ENCODE measurements at places on chromosomes 13 and 19.

DNA sequence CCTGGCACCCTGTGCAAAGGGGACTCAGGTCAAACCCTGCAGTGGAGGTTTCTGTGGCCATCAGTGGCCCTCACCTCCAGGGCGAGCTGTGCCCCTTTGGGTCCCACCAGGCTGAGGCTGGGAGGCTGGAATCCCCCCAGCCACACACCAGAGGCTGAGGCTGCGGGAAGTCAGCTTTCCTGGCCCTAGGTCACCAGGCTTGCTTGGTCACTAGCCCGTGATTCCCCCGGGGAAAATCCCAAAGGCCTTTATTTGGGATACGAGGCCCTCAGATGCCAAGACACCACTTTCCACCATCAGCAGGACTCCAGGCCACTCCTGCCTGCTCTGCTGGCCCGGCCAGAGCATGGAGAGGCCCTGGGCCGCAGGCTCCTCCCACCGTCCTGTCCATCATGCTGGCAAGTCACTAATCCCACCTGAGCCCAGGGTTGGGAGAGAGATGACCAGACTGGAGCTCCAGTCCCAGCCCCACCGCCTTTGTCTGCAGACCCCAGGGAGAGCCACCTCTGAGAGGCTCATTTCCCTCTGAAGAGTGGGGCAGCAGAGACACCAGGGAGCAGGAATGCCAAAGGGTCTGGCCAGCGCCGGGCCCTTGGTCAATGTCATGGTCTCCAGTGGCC lies 4.7 kb downstream of the NKPD1 start:
- H3K36me3 ChIP-seq: no peaks in the 10 kb centered on the region
- H3K4me1 ChIP-seq: peaks cover 21% of the 10 kb centered on the region
- no peak overlapping the region for H3K27ac ChIP-seq
- H3K27me3 ChIP-seq: peaks cover 53% of the 10 kb centered on the region

DNA sequence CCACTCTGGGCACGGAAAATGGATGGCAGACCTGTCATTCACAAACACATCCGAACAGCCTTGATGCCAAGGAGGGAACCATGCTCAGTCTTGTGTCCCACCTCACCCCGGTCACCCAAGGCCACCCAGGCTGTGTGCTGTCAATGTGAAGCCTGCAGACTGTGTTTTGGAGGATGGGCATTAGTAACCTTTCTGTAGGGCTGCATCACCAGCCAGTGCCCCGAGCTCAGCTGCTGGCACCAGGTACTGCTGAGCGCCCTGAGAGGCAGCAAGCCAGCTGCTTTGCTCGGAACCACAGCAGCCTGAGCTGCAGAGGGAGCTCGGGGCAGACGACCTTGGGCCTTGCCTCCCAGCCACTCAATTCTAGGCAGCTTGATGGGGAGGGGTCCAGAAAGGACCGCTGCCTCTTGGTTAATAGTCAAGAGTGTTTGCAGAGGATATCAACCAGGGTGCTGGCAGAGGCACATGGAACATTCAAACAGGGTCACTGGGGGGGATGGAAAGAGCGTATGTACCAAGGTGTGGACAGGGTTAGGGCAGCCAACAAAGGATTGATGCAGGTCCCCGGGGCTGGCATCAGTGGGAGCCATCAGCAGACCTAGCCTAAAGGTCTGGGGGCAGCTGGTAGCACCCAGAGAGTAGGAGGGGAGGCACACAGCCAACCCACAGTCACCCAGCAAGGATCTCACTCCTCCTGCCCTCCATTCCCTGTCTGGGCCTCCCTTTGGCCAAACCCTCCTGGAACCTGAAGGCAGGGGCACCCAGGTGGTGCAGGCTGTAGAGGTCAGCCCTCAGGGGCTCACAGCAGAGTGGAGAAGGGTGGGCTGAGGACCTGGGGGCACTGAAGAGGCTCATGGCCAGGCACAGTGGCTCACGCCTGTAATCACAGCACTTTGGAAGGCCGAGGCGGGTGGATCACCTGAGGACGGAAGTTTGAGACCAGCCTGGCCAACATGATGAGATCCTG lies 8.1 kb downstream of the VSTM2B start:
- H3K27me3 ChIP-seq: peaks cover 91% of the 10 kb centered on the region
- no peaks in the 10 kb centered on the region for H3K36me3 ChIP-seq
- no peak overlapping the region for H3K4me3 ChIP-seq
- H3K4me1 ChIP-seq: peaks cover 7% of the 10 kb centered on the region

GRCh38 chr13:98401934-98402333 lies 175.0 kb downstream of the STK24 start:
- peaks cover 57% of the 10 kb centered on the region for H3K4me1 ChIP-seq
- H3K27me3 ChIP-seq: no peaks in the 10 kb centered on the region

DNA sequence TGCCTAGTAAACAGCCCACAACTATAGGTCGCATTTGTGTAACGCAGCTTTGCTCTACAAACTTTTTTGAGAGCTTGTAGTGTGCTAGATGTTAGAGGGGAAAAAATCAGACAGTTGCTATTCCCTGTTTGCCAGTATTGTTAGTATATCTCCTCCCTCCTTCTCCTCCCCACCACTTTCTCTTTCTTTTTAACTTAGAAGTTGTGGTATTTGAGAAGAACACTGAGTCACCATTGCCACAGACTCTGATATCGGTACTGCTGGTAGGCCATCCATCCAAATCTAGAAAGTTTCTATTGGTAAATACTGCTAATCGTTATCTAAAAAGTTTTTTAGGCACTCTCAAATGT lies 666 bp downstream of the POMP start:
- peak overlapping the region; percentile 95 for H3K27ac ChIP-seq
- no peak for DNase-seq
- peaks cover 45% of the 10 kb centered on the region for H3K4me1 ChIP-seq
- no peaks in the 10 kb centered on the region for H3K27me3 ChIP-seq
- peaks cover 3% of the 10 kb centered on the region for H3K36me3 ChIP-seq

DNA sequence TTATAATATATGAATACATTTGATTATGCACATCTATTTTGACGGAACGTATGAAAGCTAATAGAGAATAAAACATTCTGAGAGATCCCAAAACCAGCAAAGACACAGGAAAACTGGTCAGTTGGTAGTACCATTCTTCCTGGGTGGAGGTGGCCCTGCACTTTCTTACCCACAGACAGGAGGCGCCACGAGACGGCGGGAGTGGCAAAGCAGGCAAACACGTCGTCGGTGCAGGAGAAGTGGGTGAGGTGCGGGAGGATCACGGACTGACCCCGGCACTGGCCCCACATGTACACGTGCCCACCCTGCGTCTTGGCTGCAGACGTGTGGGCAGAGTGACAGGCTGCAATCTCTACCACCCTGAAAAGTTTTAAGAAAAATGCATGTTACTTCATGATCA lies 36.1 kb downstream of the RCBTB1 start:
- H3K4me3 ChIP-seq: no peak overlapping the region
- H3K27me3 ChIP-seq: no peaks in the 10 kb centered on the region
- no peak overlapping the region for H3K27ac ChIP-seq
- H3K4me1 ChIP-seq: peaks cover 3% of the 10 kb centered on the region
- DNase-seq: no peak
- peaks cover 37% of the 10 kb centered on the region for H3K36me3 ChIP-seq

DNA sequence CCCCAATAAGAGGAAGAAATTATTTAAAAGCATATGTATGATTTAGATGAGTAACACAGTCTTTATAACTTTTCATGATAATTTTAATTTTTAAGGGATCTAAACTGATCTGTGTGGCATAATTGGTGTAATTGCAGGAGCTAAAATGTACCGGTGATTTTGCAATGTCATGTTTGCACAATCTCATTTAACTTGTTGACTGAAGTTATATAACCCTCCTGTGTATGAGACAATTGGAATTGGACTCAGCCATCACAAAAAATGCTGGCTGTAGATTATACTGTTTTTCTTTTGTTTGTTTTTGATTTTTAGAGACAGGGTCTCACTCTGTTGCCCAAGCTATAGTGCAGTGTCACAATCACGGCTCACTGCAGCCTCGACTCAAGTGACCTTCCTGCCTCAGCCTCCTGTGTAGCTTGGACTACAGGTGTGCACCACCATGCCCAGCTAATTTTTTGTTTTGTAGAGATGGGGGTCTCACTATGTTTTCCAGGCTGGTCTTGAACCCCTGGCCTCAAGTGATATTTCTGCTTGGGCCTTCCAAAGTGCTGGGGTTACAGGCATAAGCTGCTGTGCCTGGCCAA lies 26.1 kb downstream of the FGF9 start:
- H3K4me1 ChIP-seq: peaks cover 2% of the 10 kb centered on the region
- DNase-seq: no peak
- H3K4me3 ChIP-seq: no peak overlapping the region

- H3K36me3 ChIP-seq: no peaks in the 10 kb centered on the region
- no peak for DNase-seq
- H3K4me1 ChIP-seq: peaks cover 6% of the 10 kb centered on the region
- H3K4me3 ChIP-seq: no peak overlapping the region
Measured at GRCh38 chr19:35088131-35088913, 27.3 kb upstream of the FXYD3 start.

DNA sequence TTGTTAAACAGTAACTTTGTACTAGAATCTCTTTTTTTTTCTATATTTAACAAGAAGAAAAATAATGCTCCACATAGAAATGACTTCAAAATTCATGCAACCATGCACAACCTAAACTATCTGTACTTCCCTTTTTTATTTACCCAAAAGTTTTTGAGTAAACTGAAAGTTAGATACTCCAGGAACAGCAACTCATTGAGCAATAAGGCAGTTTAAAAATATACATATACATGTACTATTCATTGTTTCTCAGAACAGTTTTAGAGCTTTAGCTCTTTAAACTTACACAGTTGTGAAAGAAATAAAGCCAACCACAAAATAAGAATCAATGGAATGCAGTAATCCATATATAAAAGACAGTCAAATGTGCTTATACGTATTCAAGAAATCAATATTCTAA lies 39.2 kb downstream of the MTMR6 start:
- H3K4me3 ChIP-seq: no peak overlapping the region
- no peak for DNase-seq
- H3K36me3 ChIP-seq: peaks cover 21% of the 10 kb centered on the region
- H3K27me3 ChIP-seq: no peaks in the 10 kb centered on the region
- H3K27ac ChIP-seq: no peak overlapping the region

DNA sequence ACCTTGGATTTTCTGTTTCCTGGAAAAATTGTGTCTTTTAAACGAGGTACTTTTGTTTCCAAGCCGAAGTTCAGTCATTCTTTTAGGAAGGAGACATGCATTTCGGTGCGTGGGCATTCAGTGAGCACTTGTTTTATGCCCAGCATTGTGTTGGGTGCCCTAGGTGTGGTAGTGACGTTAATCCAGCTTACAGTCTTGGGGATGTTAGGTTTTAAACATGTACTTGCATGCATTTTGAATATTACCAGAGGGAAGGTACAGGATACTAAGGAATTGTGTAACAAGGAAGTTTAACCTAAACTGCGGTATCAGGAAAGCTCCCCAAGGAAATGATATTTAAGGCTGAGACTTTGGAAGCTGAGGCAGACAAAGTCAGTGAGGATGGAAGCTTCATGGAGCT lies 66.3 kb downstream of the ARHGAP35 start:
- peaks cover 40% of the 10 kb centered on the region for H3K4me1 ChIP-seq
- no peak for DNase-seq
- H3K27me3 ChIP-seq: no peaks in the 10 kb centered on the region
- peak overlapping the region; percentile 26 for H3K27ac ChIP-seq

DNA sequence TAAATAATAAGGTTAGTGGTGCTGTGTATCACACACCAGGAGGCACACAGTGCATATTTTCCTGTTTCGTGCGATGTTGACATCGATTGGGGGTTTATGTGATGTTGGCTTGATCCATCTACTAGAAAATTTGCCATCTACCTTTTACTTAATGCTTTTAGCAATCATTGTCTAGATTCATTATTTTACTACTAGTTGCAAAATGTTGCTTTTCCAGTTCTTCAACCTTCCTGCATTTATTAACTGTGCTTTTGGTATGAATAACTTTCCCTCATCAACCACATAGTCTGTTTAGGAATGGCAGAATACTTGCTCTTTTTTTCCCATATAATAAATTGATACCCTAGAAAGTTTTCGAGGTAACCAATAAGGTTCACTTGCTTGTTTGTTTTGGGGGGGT lies 17.5 kb downstream of the C13orf42 start:
- no peak overlapping the region for H3K4me3 ChIP-seq
- H3K4me1 ChIP-seq: peaks cover 9% of the 10 kb centered on the region
- peaks cover 2% of the 10 kb centered on the region for H3K27me3 ChIP-seq
- peak overlapping the region; percentile 33 for H3K27ac ChIP-seq

- H3K27me3 ChIP-seq: peaks cover 6% of the 10 kb centered on the region
- no peaks in the 10 kb centered on the region for H3K4me1 ChIP-seq
- no peaks in the 10 kb centered on the region for H3K36me3 ChIP-seq
- no peak overlapping the region for H3K27ac ChIP-seq
Measured at GRCh38 chr19:29927944-29928625, 14.0 kb upstream of the URI1 start.

DNA sequence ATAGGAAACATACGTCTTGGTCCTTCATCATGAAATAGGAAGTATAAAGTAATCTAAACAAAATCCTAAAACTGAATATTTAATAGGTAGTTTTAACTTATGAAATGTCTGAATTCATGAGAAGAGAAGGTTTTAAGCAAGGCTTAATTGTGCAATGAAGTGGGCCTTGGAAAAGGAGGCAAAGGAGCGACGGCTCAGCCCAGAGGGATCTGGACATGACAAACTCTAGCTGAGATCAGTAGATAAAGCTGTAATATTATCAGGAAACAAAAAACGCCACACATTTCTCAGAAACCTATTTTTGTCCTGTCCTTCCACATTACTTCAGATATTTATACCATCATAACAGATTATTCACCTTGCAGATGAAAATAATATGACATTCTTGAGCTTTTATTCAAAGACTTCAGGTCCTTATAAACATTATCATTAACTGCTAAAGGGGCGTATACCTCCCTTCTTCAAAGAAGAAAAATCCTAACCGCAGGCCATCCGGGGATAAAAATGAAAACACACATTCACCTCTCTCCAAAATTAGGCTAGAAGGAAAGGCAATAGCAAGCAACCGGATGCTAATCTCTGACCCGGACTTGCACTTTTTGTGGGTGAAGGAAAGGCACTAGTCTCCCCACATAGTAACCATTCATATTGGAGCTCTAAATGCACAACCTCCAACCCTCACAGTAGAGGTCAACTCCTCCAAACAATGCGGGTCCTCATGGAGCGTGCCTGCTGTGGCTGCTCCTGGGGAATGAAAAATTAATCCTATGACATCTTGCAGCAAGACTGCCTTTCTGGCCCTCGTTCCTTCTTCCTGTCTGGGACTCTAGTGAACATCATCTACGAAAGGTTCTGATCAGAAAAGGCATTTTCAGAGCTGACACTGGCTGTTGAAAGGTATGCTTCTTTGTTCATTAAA lies 108.8 kb downstream of the TBC1D4 start:
- no peak for DNase-seq
- no peak overlapping the region for H3K4me3 ChIP-seq
- no peaks in the 10 kb centered on the region for H3K36me3 ChIP-seq
- no peaks in the 10 kb centered on the region for H3K27me3 ChIP-seq
- H3K4me1 ChIP-seq: peaks cover 26% of the 10 kb centered on the region
- H3K27ac ChIP-seq: peak overlapping the region; percentile 13

DNA sequence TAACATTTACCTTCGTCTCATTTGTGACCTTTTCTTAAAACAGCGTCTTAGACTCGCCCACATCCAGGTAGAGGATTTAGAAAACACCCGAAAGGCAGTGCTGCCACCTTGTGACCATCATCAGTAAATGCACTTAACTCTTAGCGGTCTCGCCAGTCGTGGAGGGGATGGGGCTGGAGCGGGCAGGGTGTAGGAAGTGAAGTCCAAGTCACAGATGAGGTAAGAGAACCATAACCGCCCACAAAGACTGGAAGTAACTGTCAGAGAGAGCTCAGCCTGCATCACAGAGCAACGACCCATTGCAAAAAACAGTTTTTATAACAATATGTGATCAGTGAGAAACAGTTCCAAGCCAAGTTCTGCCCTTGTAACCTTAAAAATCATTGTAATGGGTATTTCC lies 10.7 kb upstream of the CEACAM3 start:
- no peak overlapping the region for H3K4me3 ChIP-seq
- H3K27me3 ChIP-seq: peaks cover 20% of the 10 kb centered on the region
- H3K4me1 ChIP-seq: no peaks in the 10 kb centered on the region
